ENCODE measurements at places on chromosomes 12 and 14. TPM values are rescaled to one million over a fixed set of nuclear protein-coding genes. Genes with fewer than 3 reads are reported as not detected.

DNA sequence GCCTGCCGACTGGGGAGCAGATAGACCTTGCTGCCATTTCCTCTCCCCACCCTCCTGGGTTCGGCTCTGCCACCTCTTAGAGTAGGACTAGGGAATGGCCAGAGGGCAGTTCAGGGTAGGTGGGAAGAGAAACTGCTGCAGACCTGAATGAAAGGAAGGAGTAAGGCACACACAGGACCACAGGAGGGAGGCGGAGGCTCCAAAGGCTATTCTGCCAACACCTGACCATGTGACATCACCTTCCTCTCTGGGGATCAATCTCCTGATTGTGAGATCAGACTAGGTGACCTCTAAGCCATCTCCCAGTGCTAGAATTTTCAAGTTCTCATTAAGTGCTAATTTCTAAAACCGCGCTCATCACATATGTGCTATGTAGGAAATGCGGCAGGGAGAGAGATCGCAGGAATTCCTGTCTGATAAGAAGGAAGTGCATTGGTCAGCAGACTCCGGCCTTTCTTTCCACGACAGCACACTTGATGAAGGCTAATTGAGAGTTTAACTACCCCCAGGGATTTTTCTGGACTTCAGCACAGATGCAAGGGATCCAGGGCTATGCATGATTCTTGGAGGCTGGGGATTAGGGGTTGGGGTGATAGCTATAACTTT is 11.5 kb upstream of the TSPAN11 start:
- DNase-seq, result no peak
- H3K4me3 ChIP-seq, result no peak overlapping the region
- no peak overlapping the region for H3K27ac ChIP-seq

- H3K36me3 ChIP-seq, result no peaks in the 10 kb centered on the region
- H3K27ac ChIP-seq, result no peak overlapping the region
- DNase-seq, result no peak
- H3K4me3 ChIP-seq, result no peak overlapping the region
These were observed 278.2 kb downstream of the PDZRN4 start for GRCh38 chr12:41466300-41466699.

Gene EIF2S3B
- 0.62 TPM for total RNA-seq

- H3K4me1 ChIP-seq, result no peaks in the 10 kb centered on the region
- H3K36me3 ChIP-seq, result peaks cover 8% of the 10 kb centered on the region
- H3K27me3 ChIP-seq, result no peaks in the 10 kb centered on the region
- DNase-seq, result no peak
- no peak overlapping the region for H3K27ac ChIP-seq
- H3K4me3 ChIP-seq, result no peak overlapping the region
These were observed 61.8 kb downstream of the TECPR2 start for GRCh38 chr14:102424520-102424919.

DNA sequence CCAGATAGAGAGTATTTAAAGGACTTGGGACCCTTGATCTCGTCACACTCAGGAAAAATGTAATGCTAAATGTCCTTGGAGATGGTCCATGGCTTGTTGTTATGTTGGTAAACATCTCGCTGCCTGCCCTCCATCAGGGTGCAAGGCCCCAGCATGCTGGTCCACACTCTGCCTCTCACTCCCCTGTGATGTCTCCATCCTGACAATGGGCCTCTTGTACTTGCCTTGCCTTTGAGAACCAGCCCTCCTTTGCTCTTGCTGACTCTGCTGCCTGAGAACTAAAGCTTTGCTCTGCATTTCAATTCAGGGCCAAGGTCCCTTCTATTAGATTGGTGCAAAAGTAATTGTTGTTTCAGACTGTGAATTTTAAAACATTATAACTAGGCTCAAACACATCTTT is 131.0 kb upstream of the LMNTD1 start:
- no peaks in the 10 kb centered on the region for H3K4me1 ChIP-seq
- H3K27me3 ChIP-seq, result peaks cover under 1% of the 10 kb centered on the region
- no peak overlapping the region for H3K27ac ChIP-seq
- H3K4me3 ChIP-seq, result no peak overlapping the region
- H3K36me3 ChIP-seq, result no peaks in the 10 kb centered on the region
- DNase-seq, result no peak

DNA sequence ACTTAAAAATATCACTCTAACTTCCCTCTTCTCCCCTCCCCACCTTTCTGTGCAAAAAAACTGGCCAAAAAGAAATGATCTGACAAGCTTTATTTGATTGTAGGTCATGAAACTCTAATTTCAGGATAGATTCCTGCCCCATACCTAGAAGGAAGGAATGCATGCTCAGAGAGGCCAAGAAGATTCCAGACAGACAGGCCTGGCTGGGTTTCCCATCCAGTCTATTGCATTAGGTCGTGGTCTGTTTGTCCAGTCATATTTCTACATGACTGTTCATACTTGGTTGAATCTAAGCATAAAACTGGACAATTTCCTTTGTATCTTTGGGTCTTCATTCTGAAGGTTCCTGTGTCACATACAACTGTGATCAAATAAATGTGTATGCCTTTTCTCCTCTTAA is 20.0 kb upstream of the SLC15A5 start:
- no peak for DNase-seq
- H3K27me3 ChIP-seq, result no peaks in the 10 kb centered on the region
- no peaks in the 10 kb centered on the region for H3K4me1 ChIP-seq
- H3K36me3 ChIP-seq, result no peaks in the 10 kb centered on the region

Gene GALNT8
- total RNA-seq, result 0.82 TPM

DNA sequence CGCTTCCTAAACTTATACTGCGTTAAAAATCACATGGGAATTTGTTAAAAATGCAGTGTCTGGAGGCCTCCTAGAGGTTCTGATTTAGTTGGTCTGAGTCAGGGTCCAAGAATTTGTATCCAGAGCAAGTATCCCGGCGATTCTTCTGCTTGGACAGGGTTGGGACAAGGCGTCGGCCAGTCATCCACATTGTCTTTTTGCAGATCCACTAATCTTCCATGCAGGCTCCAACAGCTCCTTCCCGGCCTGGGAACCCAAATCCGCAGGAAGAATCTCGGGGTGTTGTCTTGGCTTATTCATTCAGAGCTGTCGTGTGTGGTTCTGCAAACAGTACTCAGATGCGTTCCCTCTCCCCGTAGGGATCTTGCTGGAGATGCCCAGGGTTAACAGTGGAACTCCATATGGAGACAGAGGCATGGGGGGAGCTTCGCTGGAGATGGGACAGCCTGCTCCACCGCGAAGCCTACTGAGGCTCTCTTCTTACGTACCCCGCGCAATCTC is 25.3 kb downstream of the GPRC5D start:
- no peak overlapping the region for H3K4me3 ChIP-seq
- H3K27ac ChIP-seq, result no peak overlapping the region
- no peaks in the 10 kb centered on the region for H3K36me3 ChIP-seq

Gene SYCP3
- 0.50 TPM for total RNA-seq

GRCh38 chr12:96219700-96220206 is 25.6 kb downstream of the ELK3 start:
- no peak overlapping the region for H3K27ac ChIP-seq
- H3K4me1 ChIP-seq, result peaks cover 27% of the 10 kb centered on the region
- no peaks in the 10 kb centered on the region for H3K27me3 ChIP-seq
- no peak overlapping the region for H3K4me3 ChIP-seq
- DNase-seq, result no peak
- H3K36me3 ChIP-seq, result peaks cover 48% of the 10 kb centered on the region

Gene AICDA
- not detected for total RNA-seq

- H3K4me3 ChIP-seq, result peak overlapping the region; percentile 89
- peaks cover 14% of the 10 kb centered on the region for H3K27me3 ChIP-seq
- peaks cover 38% of the 10 kb centered on the region for H3K4me1 ChIP-seq
- peaks cover 12% of the 10 kb centered on the region for H3K36me3 ChIP-seq
- DNase-seq, result peak; percentile 80
- peak overlapping the region; percentile 75 for H3K27ac ChIP-seq
These were observed 521 bp downstream of the MAP4K5 start for GRCh38 chr14:50531595-50532501.

DNA sequence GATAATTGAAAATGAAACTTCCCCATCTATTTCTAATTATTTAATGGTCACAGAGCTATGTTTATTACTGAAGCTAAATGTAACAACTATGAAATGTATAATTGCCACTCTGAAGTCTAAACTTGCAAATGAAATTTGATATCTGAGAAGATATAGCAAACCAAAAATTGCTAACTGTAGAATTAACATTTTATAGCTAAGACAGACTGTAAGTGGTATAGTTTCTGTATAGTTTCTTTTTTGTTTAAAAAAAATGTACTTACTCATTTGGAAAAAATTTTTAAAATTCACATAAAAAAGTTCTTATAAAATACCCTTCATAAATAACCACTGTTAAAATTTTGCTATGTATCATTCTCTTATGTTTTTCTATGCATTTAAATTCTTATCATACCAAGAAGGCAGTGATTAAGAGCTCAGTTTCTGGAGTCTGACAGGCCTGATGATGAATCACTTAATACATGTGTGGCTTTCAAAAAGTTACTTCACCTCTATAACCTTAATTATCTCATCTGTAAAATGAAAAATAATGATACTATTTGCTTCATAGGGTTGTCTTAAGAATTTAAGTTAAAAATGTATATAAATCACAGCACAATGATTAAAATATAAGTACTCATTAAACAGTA is 214.7 kb upstream of the GARIN2 start:
- no peaks in the 10 kb centered on the region for H3K4me1 ChIP-seq
- DNase-seq, result no peak
- no peak overlapping the region for H3K27ac ChIP-seq

Gene OR10A7
- not detected for total RNA-seq
